ENCODE measurements at places on chromosomes 3 and 15.

DNA sequence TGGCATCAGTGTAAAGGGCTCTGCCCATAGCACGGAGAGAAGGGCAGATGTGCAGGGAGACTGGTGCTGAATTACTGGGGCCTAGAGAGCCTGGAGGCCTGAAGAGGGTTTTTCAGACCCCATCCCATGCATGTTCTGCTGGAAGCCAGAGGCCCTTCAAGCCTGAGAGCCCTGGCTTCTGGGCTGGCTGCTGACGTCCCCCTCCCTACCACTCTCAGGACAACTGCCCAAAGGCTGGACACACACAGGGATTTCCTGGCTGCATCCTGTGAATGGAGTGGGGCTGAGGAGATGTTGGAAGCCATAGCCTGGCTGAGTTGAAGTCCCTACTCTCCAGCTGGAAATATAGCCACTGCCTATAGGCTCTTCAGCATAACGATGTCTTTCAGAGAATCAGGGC, 16.9 kb upstream of the DOCK3 start:
- DNase-seq: no peak

DNA sequence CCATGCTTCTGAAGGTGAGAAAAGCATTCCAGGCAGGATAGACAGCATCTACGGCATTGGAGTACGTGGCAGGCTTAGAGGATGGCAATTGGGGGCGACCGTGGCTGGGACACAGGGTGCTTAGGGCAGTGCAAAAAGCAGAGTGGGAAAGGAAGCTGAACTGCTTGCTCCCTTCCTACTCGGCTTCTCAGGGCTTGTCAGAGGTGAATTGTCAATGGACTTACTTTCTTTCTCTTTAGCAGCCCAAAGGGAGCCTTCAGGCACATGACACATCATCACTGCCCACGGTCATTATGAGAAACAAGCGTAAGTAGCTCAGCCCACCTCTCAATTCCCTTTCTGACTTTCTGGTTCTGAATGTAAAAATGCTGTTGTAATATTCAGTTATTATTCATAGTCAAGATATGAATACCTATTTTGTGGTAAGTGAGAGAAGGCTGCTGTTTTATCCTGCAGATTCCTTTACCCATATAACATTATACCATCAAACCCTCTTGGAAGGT, 84.3 kb downstream of the KLHL25 start:
- DNase-seq: no peak

- no peak for DNase-seq
Measured at GRCh38 chr3:64441861-64442260, 216.6 kb upstream of the PRICKLE2 start.

- DNase-seq: no peak
Measured at GRCh38 chr3:37594873-37595783, 266.6 kb upstream of the CTDSPL start.

GRCh38 chr15:67761343-67761742, 64.0 kb upstream of the SKOR1 start:
- no peak for DNase-seq

- no peak for DNase-seq
Measured at GRCh38 chr3:78048698-78049097, 1008.8 kb downstream of the ROBO2 start.

DNA sequence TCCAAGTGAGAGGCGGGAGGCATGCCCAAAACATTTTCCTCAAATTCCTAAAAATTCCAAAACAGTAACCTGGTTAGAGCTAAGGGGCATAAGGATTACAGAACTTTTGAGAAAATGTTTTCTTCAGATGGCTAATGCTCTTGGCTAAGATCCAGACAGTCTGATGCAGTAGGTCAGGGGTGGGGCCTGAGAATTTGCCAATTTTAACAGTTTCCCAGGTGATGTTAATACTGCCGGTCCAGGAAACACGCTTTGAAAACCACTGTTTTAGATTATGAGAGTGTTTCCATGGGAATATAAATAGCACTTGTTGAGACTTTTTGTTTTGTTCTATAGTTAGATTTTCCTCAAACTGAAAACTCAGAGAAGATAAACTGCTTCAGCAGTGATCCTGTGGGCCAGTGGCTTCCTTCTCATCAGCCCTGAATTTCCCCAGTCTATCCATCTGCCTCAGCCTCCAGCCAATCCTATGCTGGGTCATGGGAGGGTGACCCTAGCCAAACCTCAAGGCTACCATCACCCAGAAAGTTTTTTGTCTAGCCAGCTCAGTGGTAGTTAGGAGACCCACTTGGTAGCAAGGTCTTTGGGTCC, 71.6 kb upstream of the ACP3 start:
- no peak for DNase-seq

DNA sequence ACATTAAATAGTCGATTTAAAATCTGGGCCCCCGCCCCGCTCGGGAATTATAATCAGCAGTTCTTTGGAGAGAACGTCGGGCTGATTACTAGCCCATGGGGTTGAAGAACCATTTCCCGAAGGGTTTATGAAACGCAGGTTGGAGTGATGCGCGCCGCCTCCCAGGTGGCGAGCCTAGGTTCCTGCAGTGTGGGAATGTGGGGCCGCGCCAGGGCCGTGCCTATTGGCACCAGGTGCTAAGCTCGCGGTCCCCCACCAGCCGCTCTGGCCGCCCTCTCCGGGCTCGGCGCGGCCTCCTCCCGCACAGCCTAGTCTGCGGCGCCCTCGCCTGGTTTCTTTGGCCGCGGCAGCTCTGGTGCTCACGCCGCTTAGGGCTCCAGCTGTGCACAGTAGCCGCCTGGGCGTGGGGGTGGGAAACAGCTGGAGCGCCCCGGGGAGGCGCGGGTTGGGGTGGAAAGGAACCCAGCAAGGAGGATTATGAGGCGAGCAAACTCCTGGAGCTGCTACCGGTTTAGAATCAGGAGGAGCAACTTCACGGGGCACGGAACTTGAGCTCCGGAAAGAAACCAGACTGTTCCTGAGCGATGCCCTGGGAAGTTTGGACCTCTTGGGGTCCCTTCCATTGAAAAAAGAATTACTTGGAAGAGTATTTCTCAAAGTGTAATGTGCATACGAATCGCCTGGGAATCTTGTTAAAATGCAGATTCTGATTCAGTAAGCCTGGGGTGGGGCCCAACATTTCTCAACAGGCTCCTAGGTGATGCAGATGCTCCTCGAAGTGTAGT, 5.6 kb upstream of the MECOM start:
- no peak for DNase-seq

DNA sequence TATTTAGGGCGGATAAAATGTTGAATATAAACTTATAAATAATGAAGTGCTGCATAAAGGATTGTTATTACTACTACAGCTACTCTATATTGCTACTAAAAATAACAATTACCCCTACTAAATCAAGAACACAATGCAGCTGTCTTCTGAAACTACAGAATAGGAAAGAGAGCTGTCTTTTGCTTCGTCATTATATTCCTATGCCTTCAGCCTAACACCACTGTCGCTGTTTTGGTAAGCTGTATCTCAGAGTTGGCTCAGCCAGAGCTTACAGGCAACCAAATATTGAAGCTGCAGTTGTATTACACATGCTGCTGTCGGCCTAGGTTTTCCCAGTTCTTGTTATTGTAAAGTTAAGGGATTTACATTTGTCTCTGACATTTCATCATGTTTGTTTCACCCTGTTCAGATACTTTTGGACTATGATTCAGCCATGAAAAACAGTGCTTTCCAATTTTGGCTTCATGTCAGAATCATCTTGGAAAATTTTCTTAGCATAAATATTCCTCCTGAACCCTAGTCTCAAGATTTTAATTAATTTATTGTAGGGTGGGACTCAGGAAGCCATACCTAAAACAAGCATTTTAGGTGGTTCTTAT, 31.3 kb upstream of the LPP start:
- no peak for DNase-seq

GRCh38 chr3:37709946-37710640, 151.6 kb upstream of the CTDSPL start:
- DNase-seq: no peak

- no peak for DNase-seq
Measured at GRCh38 chr15:79863886-79864285, 32.9 kb downstream of the MTHFS start.

- no peak for DNase-seq
Measured at GRCh38 chr3:85725809-85726208, 767.0 kb downstream of the CADM2 start.

- DNase-seq: no peak
Measured at GRCh38 chr15:72754096-72754495, 29.5 kb downstream of the ADPGK start.

DNA sequence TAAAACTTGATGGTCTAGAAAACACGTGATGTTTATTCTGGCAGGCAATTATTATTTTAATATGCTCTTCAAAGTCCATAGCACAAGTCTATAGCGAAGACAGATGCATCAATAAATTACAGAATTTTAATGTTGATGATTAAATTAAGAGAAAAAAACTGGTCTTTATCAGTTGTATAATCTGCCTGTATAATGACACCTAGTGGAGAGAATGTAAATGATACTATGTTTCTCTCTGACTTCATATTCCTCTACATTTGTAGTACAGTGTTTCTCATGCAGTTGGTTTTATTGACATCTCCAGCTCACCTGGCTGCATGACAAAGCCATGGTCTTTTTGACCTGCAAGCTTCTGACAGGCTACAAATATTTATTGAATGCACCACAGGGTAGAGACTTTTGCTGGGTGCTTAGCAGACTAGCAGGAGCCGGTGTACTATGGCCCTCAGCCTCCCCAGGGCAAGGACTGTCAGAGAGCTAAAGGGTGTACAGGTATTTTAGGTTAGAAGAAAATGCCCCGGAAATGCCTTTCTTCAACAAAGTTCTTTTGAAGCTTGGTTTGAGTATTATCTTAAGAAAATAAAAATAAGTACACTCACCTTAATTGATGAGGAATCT, 289.9 kb downstream of the GAP43 start:
- no peak for DNase-seq

DNA sequence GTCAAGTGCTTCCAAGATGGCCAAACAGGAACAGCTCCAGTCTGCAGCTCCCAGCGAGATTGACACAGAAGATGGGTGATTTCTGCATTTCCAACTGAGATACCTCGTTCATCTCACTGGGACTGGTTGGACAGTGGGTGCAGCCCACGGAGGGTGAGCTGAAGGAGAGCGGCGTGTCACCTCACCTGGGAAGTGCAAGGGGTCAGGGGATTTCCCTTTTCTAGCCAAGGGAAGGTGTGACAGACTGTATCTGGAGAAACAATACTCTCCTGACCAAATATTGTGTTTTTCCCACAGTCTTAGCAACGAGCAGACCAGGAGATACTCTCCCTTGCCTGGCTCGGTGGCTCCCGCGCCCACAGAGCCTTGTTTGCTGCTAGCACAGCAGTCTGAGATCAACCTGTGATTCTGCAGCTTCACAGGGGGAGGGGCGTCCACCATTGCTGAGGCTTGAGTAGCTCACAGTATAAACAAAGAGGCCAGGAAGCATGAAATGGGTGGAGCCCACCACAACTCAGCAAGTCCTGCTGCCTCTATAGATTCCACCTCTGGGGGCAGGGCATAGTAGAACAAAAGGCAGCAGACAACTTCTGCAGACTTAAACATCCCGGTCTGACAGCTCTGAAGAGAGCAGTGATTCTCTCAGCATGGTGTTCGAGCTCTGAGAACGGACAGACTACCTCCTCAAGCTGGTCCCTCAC, 293.5 kb upstream of the SUCLG2 start:
- no peak for DNase-seq
